ENCODE measurements at places on chromosomes 12 and 14.

GRCh38 chr14:67579040-67579439 is 21.0 kb downstream of the PIGH start:
- no peak for DNase-seq

- DNase-seq, result no peak
These were observed 694 bp downstream of the AKAP5 start for GRCh38 chr14:64465831-64466554.

- no peak for DNase-seq
These were observed 44.0 kb downstream of the LRRC74A start for GRCh38 chr14:76870166-76870565.

DNA sequence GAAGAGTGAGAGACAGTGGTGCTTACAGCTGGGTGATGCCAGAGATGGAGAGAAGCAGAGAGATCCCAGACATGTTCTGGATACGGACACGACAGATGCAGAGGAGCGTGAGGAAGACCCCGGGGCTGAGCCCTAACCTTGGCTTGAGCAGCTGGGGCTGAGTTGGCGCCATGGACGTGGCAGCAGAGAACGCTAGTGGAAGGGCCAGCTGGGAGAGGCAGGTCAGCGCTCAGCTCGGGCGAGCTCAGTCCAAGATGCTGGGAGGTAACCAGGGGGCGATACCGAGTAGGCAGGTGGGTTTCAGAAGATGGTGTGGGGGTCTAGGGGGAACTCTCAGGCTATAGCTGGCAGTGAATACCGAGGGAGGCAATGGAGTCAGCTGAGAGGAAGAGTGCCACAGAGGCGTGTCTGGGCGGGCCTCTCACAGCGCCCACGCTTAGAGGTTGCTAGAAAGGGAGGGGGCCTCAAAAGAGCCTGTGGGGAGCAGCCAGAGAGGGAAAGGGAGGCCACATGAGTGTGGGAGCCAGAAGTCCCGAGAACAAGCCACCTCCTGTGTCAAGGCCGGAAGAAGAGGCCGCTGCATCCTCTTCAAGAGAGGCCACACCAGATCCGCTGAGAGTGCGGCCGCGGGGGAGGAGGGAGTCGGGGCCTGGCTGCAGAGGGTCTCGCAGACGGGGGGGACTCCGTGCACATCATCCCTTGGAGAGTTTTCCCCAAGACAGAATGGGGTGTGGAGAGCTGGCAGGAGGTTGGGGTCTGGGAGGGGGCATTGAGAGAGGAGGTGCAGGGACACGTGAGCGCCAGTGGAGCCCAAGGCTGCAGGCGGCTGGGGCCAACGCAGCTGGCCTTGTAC is 57.0 kb upstream of the DIO3 start:
- no peak for DNase-seq

- no peak for DNase-seq
These were observed 52.3 kb upstream of the TMEM263 start for GRCh38 chr12:106903241-106903945.

DNA sequence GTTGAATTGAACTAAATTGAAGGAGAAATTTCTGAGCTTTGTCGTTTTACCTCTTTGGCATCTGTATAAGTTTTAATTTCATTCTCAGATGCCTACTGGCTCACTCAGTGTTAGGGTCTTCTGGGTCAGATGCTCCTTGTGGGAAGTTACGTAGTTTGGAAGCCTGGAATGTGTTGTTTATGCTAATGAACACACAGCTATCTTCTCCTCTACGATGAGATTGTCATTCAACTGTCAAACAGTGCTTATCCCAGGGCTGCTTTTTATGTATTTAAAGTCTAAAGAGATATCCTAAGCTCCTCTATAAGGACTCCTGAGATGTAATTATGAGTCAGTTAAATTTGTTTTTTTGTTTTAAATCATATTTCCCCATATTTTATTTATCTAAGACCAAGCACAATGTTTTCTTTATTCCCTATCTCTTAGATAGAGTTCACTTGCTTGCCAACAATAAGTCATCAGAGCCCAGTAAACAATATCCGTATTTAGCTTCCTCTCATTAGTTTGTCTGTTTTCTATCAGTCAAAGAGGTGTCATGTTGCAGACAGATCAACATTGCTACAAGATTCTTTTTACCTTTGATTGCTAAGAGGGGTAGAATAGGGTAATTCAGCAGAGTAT is 368.0 kb upstream of the PDE3A start:
- no peak for DNase-seq

- DNase-seq, result no peak
These were observed 433.9 kb downstream of the EGLN3 start for GRCh38 chr14:33516898-33517436.

DNA sequence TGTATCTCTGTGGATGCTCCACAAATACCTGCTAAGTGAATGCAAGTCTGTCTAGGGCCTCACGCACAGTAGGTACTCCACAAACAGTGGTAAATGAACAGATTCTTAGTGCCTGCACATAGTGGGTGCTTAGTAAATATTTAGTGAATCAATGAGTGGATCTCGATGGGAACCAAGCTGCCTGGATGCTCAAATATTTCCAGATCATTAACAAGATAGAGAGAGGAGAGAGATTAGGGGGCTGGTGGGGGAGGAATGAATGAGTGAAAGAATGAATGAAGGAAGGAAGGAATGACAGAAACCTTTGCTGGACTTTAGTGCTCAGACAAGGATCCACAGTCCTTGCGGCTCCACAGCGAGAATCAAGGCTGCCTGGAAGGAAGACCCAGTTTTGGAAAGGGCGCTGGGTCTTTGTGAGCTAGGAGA is 118.2 kb downstream of the SCARB1 start:
- DNase-seq, result no peak

GRCh38 chr12:114686773-114687500 is 3.0 kb upstream of the TBX3 start:
- no peak for DNase-seq

DNA sequence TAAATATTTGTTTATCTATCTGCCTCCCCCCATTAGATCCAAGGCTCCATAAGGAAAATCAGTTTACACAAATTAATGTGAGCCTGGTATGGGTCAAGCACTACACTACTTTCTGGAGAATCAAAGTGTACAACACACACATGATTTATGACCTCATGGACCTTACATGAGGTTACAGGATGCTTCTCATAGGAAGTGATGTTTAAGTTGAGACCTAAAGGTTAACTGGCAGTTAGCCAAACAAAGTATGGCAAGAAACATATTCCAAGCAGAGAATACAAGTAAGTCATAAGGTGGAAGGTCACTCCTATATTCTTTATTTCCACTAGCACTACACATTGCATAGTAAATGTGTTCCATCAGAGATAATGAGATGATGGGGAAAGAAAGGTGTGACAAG is 39.2 kb downstream of the OSBPL8 start:
- no peak for DNase-seq

GRCh38 chr12:132501204-132501940 is 11.4 kb downstream of the FBRSL1 start:
- DNase-seq, result no peak

DNA sequence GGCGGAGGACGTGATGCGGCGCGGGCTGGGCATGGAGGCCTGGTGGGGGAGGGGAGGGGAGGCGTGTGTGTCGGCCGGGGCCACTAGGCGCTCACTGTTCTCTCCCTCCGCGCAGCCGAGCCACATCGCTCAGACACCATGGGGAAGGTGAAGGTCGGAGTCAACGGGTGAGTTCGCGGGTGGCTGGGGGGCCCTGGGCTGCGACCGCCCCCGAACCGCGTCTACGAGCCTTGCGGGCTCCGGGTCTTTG is 303 bp downstream of the GAPDH start:
- DNase-seq, result no peak

DNA sequence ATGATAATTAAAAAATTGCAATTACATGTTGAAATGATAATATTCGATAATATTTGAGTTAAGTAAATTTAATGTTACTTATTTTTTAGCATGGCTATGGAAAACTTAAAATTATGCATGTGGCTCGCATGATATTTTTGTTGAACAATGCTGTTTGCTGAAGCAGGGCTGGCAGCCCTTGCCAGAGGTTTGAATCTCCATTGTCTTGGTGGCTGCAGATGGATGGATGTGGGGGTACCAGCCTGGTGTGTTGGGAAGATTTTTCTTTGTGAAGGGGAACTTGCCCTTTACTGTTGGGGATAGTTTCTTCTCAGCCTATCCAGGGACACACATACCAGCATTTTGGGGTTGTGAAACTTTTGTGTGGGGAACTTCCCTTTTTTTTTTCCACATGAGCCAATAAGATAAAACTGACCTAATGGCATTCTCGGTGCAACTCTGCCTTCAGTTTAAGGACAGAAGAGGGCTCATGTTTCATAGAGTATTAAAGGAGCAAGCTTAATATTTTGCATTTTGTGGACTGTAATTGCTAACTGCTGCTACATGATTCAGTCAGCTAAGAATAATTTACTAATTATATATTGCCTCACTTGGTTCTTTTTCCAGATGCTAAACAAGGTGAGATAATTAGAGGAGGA is 8.8 kb downstream of the RASSF3 start:
- no peak for DNase-seq

- DNase-seq, result no peak
These were observed 46.5 kb downstream of the ST8SIA1 start for GRCh38 chr12:22287776-22288621.

- DNase-seq, result peak; percentile 63
These were observed 62.5 kb downstream of the DRAM1 start for GRCh38 chr12:101939856-101940265.

DNA sequence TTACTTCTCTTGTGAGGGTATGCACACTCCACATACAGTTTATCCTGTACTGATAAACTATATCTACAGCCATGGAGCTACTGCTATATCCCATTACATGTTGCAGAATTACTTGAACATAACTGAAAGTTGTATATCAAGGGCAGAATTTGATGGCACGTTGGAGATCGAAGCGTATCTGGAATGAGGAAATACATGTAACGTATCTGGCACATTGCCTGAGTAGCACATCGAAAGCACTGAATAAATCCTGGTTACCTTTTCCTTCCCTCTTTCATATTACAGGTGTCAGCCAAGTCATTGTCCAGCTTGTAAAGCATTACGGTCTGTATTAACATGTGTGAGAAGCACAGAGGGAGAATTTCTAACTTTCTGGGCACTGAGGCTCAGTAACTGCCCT is 42.1 kb upstream of the LIN7A start:
- DNase-seq, result no peak

DNA sequence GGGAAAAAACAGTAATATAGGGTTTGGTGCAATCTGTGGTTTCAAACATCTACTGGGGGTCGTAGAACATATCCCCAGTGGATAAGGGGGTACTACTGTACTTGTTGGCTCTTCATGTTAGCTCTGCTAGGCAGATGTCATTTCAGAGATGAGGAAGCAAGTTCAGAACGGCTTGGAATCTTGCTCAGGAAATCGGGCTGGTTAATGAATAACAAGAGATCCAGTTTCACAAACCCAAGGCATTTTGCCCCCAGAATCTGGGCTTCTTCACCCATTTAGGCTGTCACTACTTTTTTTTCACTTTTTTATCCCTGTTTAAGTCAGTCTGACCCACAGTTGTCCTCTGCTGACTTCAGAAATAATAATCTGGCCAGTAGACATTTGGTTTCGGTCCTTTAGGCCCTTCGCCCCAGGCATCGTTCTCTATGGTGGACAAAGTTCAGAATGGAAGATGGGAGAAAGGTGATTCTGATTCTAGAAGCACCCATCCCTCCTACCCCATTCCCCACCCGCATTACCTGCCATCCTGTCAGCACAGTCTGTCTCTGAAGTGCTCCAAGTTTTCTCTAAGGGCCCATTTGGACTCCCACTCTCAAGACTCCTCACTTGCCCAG is 4.5 kb downstream of the SUOX start:
- DNase-seq, result no peak

GRCh38 chr12:130154276-130155070 is 7.8 kb upstream of the FZD10 start:
- no peak for DNase-seq

DNA sequence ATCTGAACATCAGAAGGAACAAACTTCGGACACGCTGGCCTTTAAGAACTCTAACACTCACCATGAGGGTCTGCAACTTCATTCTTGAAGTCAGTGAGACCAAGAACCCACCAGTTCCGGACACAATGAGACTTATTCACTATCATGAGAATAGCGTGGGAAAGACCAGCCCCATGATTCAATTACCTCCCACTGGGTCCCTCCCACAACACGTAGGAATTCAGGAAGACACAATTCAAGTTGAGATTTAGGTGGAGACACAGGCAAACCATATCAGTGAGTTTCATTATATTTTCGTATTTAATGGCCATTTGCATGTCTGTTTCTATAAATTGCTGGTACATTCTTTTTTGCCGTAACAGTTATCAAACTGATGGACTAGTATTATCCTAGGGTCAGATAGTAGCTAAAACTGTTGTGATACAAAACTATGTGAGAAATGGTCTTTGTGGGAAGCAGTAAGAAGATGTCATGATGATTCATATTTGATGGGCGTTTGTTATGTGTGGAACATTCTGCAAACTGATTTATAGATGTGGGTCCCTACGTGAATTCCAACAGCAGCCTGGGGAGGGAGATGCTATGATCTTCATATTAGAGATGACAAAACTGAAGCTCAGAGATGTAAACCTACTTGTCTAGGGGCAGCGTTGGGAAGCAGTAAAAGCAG is 282.4 kb upstream of the TMEM132C start:
- DNase-seq, result no peak

- peak; percentile 79 for DNase-seq
These were observed 9.8 kb downstream of the CTDSP2 start for GRCh38 chr12:57836442-57837375.

GRCh38 chr14:68896132-68896531 is 83.0 kb downstream of the ACTN1 start:
- DNase-seq, result no peak
